ENCODE measurements at places on chromosomes 3 and 15.

GRCh38 chr3:141379250-141379966, 11.1 kb downstream of the ZBTB38 start:
- DNase-seq: no peak

DNA sequence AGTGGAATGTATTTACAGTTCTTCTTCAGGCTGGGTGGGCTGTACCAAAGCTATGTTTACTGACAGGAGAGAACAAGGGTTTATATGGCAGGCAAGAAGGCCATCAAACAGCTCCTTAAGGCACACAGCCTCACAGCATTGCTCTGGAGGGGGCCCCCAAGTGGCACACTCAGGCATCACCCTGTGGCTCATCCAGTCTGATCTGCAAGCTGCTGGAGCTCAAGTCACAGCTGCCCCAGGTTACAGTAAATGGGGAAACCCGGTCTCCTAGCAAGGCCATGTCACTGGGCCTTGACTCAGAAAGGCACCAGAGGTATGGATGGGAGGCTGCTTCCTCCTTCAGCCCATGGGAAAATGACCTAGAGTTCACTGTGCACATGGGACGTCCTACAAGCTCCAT, 67.5 kb downstream of the TFG start:
- no peak for DNase-seq

DNA sequence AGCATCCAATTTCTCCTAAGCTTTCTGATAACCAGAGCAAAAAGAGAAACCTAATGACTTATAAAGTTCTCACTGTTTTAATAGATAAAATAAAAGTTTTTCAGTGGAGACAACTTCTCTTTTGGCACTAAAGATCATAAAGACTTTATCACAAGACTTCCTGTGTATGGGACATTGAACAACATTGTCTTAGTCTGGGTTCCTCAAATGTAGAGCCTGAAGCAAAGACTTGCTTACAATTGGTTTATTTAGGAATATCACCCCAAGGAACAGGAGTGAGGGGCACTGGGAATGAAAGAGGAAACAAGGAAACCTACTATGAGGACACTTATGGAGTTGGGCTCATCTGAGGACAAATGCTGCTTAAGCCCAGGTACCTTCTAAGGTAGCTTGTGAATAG, 127.4 kb downstream of the B3GALNT1 start:
- no peak for DNase-seq

DNA sequence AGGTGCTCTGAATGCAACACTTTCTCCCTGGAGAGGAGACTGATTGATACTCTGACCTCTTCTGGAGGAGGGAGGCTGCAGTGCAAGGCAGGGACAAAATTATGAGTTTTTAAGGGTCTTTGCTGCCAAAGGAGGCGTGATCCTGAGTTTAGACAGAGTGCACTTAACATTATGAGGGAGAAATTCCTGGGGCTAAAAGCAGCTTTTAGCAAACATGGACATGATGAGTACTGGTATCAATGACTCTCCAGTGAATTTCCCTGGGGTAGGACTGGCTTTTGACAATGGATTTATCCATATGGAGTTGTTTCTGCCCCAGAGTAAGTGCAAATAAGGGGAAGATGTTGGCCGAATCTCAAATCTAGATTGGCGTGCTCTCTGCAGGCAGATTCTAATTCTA, 133.1 kb downstream of the THSD4 start:
- DNase-seq: no peak

- DNase-seq: no peak
Observed at GRCh38 chr3:156548041-156548687, 6.8 kb downstream of the SSR3 start.
